ENCODE measurements at places on chromosomes 2 and 18.

DNA sequence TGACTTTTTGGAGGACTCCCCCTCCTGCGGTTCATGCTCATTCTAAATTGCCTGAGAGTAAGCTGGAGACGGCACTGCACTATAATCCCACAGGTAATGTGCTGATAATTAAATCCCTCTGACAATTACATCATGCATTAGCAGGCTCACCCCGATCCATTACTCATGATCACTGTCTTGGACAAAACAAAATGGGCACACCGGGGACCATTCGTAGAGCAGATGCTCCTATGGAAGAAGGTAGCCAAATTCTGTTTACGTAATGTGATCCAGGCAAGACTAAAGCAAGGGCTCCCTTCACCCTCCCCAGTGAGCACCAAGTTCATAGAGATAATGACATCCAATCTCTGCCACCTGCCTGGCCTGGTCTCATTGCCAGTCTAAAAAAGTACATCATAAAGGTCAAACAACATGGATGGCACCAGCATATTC is 657.1 kb upstream of the SOX11 start:
- DNase-seq, result no peak

DNA sequence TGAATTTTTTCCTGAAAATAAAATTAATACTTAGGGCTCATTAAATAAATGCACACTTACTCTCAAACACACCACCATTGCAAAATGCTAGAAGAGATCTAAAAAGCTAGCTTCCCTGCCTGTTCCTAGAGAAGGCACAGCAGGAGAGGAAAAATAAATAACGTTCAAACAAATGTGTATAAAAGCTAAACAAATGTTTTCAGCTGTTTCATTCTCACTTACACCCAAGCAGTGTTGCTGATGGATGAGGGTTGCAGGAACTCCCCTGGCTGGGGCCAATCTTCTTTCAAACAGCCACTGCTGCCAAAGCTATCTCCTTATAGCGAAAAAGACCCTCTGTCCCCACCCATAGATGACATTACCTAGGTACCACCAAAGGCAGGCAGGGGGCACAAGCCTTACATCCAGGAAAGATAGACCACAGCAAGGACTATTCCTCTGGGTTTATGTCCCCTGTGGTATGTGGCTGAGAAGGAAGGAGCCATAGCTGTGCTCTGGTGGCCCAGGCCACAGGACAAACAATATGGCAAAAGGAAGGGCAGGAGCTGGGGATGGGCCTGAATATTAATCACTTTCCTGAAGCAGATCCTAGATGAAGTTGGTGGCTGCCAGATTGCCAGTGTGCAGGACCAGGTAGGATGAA is 214.6 kb downstream of the TTC32 start:
- no peak for DNase-seq

DNA sequence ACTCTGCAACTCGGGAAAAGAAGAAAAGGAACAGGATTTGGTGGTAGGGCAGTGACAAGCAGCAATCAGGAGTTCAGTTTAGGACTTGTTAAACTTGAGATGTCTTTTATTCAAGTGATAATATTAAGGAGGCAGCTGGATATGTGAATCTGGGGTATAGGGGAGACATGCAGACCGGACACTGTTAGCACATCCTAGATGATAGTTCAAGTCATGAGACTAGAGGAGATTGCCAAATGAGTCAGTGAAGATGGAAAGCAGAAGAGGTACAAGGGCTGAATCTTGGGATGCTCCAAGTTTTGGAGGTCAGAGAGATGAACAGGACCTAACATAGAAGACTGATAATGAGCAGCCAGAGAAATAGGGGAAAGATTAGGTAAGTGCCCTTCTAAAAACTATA is 69.5 kb upstream of the PSME4 start:
- no peak for DNase-seq

GRCh38 chr2:81276595-81276994 is 972.0 kb upstream of the LRRTM1 start:
- DNase-seq, result no peak

GRCh38 chr2:232022718-232023117 is 61.2 kb downstream of the DIS3L2 start:
- no peak for DNase-seq

DNA sequence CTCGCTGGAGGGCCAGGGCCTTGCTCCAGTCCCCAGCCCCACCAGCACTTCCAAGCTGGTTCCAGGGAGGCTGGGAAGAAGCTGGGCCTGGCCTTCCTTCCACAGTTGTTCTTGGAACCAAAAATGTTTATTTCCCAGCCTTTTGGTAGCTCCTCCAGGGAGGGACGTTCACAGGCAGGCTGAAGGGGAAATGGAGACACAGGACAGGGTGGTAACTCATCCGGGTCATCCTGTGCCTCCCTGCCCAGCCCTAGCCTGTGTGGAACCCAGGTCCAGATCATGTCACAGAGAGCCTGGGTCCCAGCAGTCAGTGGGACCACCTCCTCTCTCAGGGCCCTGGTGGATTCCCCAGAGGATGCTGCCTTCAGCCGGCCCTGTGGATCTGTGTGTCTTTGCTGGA is 12.5 kb upstream of the ARMC9 start:
- no peak for DNase-seq

- no peak for DNase-seq
Observed at GRCh38 chr2:8253781-8254180, 428.1 kb upstream of the ID2 start.

GRCh38 chr2:127413782-127414637 is 4.2 kb upstream of the PROC start:
- peak; percentile 81 for DNase-seq

DNA sequence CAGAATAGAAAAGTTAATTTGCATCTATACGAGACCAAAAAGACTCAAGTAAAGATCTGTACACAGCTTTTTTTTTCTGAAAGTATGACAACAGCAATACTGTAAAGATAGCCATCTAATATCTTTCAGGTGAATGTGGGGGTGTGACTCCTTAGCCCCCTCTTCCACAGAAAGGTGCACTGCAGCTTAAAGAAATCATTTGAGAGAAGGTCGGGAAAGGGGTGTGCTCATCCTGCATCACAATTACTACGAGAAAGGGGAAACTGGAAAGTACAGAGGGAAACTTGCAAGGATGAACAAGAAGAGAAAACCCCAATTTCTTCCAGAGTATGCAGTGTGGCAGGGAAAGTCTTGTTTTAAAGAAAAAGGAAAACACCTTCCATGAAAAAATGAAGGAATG is 255.6 kb downstream of the CCDC178 start:
- DNase-seq, result no peak

- no peak for DNase-seq
Observed at GRCh38 chr18:33116376-33116775, 324.1 kb downstream of the CCDC178 start.

DNA sequence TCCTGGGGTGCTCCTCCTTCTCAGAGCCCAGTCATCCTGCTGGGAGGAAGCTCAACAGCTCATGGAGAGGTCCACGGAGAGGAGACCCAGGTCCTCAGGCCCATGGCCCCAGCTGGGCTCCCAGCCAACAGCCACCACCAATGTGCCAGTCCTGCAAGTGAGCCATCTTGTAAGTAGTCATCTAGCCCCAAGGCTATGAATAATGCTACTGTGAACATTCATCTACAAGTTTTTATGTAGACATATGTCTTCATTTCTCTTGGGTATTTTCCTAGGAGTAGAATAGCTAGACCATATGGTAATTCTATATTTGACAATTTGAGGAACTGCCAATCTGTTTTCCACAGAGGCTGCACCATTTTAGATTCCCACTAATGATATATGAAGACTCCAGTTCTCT is 166.1 kb downstream of the MTCL1 start:
- no peak for DNase-seq

DNA sequence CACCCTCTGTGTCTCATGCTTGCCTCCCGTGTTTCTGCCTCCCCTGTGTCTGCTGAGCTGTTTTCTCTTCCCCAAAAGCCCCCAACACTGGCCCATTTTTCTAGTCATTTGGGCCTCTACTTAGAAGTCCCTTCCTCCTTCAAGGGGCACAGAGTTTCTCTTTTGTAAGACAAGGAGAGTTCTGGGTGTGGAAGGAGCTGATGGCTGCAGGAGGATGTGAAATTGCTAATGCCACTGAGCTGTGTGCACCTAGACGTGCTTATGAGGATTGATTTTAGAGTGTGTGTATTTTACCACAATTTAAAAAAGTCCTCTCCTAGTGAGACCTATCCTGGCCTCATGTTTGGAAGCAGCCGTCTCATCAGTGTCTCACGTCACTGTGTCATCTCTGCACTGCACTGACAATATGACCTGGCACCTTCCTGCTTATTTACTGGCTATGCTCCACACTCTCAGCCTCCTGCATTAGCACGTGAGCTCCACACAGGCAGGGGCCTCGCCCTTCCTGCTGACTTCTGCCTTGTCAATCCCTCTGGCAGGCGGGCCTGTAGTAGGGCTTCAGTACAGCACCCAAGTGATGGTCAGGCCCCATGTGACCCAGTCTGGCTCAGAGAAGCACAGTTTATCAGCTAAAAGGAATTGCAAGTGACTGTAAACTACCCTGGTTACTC is 8.0 kb upstream of the MBP start:
- no peak for DNase-seq

DNA sequence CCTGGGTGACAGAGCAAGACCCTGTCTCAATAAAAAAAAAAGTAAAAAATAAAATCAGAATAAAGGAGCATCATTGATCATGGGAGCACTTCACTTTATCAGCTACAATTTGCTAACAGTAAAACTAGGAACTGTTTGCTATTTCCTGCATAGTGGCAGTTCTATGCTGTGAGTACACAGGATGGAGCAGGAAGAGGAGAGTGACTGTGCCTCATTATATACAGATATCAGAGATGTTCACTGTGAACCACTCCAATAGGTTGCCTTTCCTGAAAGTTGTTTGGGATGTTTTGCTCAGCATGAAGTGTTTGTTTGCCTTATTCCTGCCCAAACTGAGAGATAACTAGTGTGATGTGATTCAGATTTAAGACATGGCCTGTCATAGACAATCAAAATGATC is 151.4 kb upstream of the EPAS1 start:
- no peak for DNase-seq

- no peak for DNase-seq
Observed at GRCh38 chr2:100106460-100106859, 35.9 kb downstream of the AFF3 start.

DNA sequence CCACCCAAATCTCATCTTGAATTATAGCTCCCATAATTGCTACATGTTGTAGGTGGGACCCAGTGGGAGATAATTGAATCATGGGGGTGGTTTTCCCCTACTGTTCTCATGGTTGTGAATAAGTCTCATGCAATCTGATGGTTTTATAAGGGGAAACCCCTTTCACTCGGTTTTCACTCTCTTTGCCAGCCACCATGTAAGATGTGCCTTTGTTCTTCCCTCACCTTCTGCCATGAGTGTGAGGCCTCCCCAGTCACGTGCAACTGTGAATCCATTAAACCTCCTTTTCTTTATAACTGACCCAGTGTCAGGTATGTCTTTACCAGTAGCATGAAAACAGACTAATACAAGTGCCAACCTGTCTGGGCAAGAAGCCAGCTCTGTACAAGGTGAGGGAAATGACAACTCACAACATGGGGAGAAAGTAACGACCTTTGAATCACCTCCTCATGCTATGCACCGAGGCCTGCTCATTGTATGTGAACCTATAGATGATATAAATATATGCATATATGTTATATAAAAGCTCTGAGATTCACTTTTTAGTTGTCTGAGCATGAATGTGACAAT is 162.2 kb downstream of the ALPK2 start:
- no peak for DNase-seq

GRCh38 chr2:120472031-120472430 is 126.1 kb downstream of the INHBB start:
- no peak for DNase-seq

DNA sequence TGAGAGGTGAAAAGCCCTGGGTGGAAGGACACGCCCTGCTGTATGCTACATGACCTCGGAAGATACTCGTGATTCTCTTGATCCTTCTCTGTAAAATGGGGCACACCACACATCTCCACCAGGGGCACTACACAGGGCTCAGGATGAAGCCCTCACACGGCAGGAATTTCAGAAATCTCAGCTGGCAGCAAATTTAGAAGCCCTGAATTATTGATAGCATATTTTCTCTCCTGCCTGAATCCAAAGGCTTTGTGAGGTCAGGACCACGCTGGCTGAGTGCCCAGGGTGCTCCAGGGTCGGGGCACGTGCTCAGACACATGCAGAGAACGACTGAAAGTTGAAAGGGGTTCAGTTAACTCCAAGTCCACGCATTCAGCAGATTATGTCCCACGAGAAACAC is 42.1 kb upstream of the GALR1 start:
- peak; percentile 95 for DNase-seq

GRCh38 chr2:33476793-33477190 is 343 bp downstream of the RASGRP3 start:
- DNase-seq, result no peak

DNA sequence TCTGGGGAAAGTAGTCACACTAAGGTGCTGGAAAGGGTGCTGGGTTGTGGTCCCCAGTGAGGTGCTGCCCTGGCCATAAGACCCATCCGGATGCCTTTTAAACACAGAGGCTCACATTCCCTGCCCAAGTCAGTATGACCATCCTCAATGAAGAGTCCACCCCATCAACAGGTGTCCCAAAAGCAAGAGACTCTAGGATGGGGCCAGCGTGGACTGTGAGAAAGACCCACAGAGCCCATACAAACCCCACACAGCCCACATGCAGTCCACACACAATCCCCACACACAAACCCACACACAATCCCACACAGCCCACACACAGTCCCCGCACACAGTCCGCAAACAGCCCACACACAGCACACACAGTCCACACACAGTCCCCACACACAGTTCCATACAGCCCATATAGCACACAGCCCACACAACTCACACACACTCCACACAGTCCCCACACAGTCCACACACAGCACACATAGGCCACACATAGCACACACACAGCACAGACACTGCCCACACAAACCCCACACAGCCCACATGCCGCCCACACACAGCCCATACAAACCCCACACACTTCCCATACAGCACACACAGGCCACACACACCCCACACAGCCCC is 241.4 kb upstream of the SALL3 start:
- no peak for DNase-seq

- DNase-seq, result no peak
Observed at GRCh38 chr2:37268111-37268510, 36.7 kb downstream of the NDUFAF7 start.

- DNase-seq, result peak; percentile 37
Observed at GRCh38 chr2:217102956-217103355, 243.1 kb upstream of the TNP1 start.

GRCh38 chr2:33134791-33135560 is 188.2 kb downstream of the LTBP1 start:
- peak; percentile 84 for DNase-seq

GRCh38 chr18:68833756-68834155 is 35.9 kb downstream of the CCDC102B start:
- DNase-seq, result no peak

DNA sequence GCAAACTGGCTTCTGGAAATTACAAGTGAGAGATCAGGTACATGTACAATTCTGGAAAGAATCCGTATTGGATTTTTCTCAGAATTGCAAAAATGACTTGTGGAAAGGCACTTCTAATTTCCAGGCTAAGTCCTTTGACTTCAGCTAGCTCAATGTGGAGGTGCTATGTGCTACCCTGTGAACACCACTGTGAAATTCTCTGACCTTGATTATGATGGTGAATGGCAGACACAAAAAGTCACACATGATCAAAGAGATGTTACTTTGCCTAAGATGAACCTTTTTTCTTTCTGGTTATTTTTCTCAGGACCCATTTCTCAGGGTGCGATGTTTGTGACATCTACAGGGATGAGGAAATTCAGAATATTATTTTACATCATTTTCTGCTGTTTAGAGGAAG is 856.6 kb upstream of the VRK2 start:
- no peak for DNase-seq
